CD4-positive, alpha-beta T cell treated with Interleukin-17A for 4 hours (primary cell): ENCODE measurements at places on chromosomes 11 and 22.

- DNase-seq = no peak
These were observed 7.4 kb downstream of the USP28 start for GRCh38 chr11:113867843-113868503.

- DNase-seq = no peak
These were observed 48.8 kb upstream of the CD44 start for GRCh38 chr11:35090125-35090524.

DNA sequence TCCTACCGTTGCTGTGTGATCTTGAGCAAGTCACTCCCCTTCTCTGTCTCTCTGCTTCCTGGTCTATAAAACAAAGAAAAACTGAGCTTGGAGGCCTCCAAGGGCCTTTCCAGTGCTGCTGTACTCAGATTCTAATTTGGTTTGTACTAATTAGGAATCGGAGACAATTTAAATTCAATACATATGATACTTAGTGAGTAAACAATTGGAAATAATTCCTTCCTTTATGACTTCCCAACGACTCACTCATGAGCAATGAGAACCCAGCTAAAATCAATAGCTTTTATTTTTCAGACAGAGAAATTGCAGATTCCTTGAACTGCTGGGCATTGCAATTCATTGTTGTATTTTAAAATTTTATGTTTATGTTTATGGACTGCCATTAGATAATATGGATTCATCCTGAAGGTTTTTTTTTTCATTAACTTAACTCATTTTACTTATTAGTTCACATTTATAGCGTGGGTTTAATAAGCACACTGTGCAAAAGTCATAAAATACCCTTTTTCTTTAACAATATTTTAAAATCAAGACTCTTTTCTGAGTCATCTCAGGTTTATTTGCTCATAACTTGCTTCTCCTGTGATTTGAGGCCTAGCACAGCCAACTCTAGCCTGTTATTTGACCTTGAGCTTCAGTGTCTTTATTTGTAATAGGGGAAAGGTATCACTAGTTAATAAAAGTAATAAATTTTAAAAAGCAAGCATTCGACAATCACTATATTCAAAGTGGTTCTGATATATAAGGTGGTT lies 95.8 kb downstream of the TP53I11 start:
- DNase-seq = no peak

GRCh38 chr22:49345896-49346295 lies 481.8 kb downstream of the BRD1 start:
- no peak for DNase-seq

DNA sequence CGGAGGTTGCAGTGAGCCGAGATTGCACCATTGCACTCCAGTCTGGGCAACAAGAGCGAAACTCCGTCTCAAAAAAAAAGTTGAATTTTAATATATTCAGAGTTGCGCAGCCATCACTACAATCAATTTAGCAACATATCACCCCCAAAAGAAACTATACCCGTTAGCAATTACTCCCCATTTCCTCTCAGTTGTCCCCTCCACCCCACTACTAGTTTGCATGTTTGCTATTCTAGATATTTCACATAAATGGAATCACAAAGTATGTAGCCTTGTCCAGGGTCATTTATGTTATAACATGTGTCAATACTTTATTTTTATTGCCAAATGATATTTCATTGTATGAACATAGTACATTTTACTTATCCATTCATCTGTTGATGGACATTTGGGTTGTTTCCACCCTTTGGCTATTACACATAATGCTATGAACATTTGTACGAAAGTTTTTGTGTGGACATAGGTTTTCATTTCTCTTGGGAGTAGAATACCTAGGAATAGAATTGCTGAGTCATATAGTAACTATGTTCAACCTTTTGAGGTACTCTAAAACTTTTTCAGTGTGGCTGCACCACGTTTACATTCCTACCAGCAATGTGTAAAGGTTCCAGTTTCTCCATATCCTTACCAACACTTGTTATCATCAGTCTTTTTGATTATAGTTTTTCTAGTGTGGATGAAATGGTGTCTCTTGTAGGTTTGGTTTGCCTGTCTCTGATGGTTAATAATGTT lies 2.2 kb downstream of the ZNF143 start:
- DNase-seq = no peak

DNA sequence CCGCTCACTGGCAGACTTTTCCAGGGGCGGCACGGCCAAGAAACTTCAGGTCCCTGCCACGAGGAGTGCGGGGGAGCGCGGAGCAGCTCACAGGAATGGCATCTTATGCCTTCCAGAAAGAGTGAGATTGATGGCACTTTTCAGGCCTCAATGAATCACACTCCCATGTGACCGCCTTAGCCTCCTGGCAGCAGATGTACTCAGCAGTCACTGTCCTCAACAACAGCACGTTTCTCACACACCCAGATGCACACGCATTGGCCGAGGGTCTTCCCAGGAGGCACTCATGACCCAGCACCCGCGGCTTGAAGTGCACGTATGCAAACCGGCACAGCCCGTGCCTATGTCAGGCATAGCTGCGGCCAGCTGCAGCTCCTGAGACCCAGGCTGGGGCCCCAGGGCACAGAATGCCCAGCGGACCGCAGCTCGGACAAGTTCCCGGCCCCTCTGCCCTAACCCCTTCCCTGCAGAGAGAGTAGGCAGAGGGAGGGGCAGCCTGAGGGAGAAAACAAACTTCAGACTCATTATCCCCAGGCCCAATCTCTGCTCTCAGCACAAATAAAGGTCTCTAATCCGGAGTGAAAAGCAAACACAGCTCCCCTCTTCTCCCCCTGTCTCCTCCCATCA lies 48.3 kb downstream of the RPUSD4 start:
- DNase-seq = no peak

GRCh38 chr22:41229730-41230400 lies 10.9 kb downstream of the CHADL start:
- DNase-seq = no peak

DNA sequence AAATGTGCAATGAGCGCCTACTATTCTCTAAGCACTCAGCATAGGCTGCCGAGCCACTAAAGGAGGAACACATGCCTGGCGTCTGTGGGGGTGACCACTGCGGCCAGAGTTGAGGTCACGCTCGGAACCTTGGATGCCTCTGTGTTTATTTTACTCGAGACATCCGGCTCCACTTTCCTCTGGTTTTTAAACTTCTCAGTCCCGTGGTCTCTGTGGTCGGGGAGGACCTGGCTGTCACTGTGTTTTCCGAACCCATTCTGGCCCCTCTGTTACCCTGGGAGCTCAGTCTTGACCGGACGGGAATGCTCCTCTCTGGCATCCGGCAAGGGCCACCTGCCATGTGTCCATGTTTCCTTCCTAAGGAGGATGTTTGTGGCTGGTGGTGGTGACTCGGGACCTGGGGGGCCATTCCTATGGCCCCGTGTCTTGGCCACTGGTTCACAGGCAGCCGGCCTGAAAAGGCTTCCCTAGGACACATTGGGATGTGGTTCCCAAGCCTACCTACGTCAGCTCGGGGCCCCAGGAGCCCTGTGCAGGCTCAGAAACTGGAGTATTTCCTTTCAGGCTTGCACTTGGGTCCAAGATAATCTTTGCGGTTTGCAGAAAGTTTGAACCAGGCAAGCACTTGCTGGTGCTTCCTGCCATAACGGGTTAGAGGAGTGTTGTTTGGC lies 46.7 kb upstream of the PARVG start:
- DNase-seq = no peak

GRCh38 chr22:30648825-30649224 lies 13.2 kb downstream of the SLC35E4 start:
- DNase-seq = no peak

GRCh38 chr22:49044091-49044490 lies 783.6 kb downstream of the BRD1 start:
- DNase-seq = no peak

DNA sequence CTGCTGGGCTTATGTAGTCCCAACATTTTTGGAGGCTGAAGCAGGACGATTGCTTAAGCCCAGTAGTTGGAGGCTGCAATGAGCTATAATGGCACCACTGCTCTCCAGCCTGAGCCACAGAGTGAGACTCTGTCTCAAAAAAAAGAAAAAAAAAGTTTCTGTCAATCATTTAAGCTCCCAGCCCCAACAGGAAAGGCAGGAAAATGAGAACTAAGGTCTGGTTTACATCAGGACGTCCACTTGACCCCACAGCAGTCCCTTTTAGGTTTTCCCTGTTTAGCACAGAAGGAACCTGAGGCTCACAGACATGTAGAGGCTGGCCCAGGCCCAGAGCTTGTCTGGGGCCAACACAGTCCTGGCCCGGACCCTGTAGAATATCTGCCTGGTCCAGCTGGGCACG lies 9.2 kb upstream of the TTLL1 start:
- no peak for DNase-seq

GRCh38 chr11:111920908-111921307 lies 2.2 kb downstream of the C11orf52 start:
- no peak for DNase-seq

- no peak for DNase-seq
These were observed 27.3 kb upstream of the KRTAP5-6 start for GRCh38 chr11:1669546-1670218.

GRCh38 chr11:112163875-112164685 lies at the start of gene IL18:
Gene IL18, minus strand, starts transcription at chr11:112164094. Its CDS starts 9,041 bp downstream, at chr11:112155053.
- no peak for DNase-seq

- DNase-seq = no peak
These were observed 39.5 kb upstream of the CD44 start for GRCh38 chr11:35099278-35100012.
